ENCODE measurements at places on chromosomes 12 and 14.

DNA sequence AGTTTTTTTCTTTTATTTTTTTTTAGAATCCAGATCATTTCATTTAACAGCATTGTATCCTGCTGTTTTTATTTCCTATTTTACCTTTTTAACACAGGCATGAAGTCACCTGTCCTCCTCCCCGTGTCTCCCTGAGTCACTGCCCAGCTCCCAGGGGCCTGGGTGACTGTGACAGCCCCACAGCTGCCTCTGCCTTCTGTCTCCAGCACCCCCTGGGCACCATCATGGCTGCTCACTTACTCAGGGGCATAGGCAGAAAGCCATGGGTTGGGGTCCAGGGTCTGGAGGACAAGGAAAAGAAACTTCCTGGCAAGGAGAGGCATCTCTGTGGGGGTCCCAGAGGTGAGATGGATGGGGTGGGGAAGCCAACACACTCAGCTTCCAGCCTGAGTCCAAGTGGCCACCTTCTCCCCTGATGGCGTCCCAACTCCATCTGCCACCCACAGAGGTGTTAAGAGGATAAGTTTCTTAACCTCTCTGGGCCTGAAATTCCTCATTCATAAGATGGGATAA lies 25.3 kb downstream of the TMEM63C start:
- no peak for DNase-seq

DNA sequence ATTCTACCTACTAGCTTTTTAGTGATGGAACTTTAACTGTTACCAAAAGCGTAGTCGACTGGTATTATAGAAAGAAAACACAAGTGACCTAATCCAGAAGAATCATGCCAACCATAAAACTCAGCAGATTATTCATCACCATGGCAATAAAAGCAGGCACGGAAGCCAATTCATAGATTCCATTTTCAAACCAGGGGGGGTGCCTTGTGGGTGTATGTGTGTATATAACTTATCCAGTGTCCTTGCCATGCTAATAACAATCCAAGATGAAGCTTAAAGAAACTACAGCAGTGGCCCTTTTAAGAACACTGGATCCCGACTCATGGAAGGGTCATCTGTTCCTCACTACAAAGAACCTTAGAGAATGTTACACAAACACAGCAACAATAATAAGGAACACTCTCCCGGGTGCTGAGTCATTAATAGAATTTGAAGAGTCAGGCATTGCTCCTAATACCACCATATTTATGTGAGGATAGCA lies 61.0 kb downstream of the EPS8 start:
- DNase-seq, result no peak

GRCh38 chr12:238116-238515 lies 24.2 kb upstream of the SLC6A12 start:
- DNase-seq, result no peak

DNA sequence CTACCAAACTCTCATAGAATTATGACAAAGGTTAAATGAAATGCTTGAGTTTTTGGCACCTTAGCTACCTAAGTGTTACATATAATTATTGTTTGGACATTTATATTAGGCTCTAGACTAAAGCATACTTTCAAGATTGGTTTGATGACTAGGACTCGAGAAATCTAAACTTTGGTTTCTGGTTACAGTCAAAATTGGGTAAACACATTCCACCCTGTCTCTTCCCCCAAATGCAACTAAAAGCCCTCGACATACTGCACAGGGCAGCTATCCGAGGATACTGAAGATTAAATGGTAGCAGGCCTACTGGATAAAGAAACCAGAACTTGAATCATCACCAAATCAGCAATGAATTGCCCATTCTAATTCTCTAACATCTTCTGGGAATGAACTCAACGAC lies 369.1 kb downstream of the PRKD1 start:
- no peak for DNase-seq

GRCh38 chr12:152440-152839 lies 61.5 kb downstream of the SLC6A12 start:
- DNase-seq, result no peak

- DNase-seq, result no peak
Observed at GRCh38 chr14:72891666-72892102, 2.2 kb downstream of the DPF3 start.

- DNase-seq, result no peak
Observed at GRCh38 chr14:101857226-101857625, 95.7 kb downstream of the PPP2R5C start.

DNA sequence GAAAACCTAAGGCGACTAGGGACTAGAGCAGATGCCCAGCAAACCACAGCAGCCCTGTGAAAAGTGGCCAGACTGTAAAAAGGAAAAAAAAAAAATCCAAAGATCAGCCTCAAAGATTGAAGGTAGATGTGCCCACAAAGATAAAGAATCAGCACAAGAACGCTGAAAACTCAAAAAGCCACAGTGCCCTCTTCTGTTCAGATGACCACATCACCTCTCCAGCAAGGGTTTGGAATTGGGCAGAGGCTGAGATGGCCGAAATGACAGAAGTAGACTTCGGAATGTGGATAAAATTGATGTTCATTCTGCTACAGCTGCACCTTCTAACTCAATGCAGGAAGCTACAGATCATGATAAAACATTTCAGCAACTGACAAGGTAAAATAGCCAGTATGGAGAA lies 154.4 kb downstream of the GPHN start:
- no peak for DNase-seq

DNA sequence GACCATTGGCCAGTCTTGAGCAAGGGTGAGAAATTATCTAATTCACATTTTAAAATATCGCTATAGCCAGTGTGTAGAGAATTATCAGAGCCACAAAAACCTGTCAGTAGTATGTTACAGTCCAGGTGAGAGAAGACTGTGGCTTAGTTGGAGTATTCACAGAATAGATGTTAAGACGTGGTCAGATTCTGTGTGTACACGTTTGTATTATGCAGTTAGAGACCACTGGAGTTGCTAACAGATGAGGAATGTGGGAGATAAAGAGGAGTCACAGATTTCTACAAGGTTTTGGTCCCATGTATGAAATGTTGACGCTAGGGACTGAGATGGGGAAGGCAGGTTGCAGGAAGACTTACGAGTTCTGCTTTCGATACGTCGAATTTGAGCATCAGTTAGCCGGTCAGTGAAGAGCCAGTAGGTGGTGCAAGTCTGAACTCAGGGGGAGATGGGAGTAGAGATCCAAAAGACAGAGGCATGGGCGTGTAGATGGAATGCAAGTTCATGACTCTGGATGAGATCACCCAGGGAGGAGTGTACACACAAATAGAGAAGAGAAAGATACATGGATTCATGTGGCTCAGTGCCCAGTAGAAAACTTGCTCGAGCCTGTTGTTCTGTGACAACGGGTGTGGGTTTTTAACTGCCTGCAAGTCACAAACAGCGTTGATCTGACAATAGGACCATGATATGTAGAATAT lies 114.8 kb upstream of the FLRT2 start:
- DNase-seq, result no peak

GRCh38 chr14:97930166-97930565 lies 1133.0 kb downstream of the VRK1 start:
- DNase-seq, result no peak

DNA sequence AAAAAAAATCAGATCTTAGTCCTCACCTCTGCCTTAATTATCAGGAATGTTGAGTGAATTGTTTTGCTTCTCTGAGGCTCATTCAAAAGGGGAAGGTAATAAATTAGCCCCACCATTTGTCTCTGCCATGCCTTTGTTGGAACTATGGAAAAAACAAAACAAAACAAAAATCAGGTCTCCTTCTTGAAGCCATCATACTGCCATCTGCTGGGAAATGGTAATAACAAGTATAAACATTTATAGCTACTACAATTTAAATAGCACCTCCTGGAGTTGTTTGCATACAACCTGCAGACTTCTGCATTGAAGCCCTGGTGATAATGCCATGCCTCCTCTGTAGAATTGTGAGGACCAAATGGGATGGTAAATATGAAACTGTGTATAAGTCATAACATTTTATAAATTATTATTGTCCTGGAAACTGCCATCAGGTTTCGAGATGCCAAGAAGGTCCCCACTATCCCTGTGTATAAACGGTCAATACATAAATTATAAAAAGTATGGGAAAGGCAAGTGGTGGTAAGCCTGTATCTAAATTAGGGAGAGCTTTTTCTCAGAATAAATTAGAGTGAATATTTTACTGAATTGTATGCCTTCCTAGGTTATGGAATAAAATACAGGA lies 87.2 kb upstream of the FGD4 start:
- no peak for DNase-seq
